ENCODE measurements at places on chromosomes 16 and 17.

- DNase-seq, result no peak
Measured at GRCh38 chr16:14609716-14610115, 20.3 kb downstream of the PARN start.

DNA sequence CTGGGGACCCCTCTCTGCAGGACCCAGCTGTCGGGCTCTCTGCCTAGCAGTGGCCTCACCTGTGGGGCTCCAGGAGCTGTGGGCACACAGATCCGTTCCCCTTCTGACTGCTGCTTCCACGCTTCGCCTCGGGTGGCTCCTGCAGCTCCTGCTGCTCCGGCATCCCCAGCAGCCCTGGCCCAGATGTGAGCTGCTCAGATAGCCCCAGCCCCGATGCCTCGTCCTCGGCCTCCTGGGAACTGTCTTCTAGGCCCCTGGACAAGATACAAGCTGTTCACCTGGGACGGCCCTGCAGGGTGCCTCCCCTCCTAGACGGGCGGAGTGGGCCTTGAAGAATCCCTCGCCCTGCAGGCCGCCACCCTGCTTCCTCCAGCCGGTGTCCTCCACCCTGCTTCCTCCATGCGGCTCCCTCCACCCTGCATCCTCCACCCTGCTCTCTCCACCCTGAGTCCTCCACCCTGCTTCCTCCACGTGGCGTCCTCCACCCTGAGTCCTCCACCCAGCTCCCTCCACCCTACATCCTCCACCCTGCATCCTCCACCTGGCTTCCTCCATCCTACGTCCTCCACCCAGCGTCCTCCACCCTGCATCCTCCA is 11.0 kb downstream of the EMC6 start:
- DNase-seq, result no peak

DNA sequence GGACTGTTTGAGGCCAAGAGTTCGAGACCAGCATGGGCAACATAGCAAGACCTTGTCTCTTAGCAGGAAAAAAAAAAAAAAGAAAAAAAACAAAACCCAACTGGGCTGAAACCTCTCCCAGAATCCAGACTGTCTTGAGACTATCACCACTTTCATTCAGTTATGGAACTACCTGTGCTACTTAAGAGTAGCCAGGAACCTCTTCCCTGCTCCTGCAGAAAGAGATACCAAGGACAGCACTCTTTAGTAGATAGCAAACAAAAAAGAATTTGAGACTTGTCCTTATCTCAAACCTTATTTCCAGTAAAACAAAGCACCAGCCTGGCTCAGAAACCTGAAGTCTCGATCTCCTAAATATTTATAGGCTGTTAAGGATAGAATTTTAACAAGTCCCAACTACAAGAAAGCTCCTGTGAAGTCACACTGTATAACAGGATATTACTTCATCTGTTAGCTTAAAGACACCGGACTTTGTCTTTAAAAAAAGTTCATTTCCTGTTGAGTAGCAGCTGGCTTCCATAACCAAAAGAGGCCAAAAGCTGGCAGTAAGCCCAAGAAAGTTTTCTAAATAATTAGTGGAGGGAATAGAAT is 5.1 kb downstream of the CDR2 start:
- DNase-seq, result no peak

DNA sequence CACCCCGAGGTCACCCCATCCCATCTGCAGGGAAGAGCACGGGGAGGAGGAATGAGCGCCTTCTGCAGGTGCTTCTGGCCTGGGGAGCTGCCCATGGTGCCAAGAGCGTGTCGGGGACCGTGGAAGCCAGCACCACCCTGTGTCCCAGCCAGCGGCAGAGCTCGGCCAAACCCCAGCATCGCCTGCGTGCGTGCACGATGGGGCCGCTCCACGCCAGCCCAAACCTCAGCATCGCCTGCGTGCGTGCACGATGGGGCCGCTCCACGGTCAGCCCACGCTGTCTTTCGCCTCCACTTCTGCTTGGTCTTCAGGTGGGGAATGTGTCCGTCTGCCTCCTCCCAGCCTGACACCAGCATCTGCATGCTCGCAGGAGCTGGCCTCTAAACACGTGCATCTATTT is 13.9 kb downstream of the GALNS start:
- no peak for DNase-seq

DNA sequence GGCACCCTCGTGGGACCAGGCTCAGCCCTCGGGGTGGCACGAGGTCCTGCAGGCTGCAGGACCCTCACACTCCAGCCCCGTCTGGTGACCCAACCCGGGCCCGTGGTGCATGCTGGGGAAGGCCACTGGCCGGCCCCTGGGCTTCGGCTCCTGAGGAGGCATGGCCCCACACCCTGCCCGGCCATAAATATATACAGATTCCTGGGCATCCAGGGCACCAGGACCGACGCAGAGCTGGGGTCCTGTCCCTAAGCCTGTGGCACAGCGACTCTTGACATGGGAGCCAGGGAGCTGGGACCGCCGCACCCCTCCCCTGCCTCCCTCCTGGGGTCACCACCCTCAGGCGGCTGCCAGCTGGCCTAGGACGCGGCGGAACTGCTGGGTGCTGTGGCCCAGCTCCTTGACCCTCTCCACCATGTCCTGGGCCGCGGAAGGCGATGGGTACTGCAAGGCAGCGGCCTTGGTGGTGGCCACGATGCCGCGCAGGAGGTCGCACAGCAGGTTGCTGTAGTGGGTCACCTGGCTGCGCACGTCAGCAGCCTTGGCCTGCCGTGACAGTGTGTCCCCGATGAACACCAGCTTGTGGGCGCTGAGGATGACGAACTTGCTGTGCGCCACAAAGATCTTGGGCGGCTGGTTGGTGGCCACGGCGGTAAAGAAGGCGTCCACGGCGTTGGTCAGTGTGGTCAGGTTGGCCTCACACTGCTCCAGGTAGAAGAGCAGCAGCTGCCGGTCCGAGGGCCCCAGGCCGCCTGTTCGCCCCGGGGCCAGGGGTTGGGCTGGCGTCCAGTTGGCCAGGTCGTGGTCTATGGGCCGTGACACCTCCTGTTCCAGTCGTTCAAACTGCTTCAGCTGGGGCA is 10.6 kb downstream of the CTRB1 start:
- no peak for DNase-seq

DNA sequence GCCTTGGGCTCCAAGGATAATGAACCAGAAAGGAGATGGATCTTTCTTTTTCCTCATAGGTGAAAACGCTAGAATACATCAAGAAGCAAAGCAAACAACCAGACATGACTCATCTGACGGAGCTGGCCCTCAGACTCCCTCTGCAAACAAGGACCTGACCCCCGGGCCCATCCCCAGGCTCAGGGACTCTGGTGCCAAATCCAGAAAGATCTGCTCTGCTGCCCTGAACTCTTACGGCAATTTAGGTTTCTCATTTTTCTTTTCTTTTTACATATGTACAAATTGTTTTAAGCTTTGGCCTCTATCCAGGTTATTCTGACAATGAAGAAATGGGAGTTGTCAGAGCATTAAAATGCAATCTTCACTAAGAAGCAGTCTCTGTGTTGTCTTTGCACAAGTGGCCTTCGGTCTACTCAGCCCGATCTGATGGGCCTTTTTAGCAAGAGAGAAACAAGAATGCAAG is 17.7 kb downstream of the KNOP1 start:
- DNase-seq, result no peak

GRCh38 chr16:66931665-66932064 is 2.5 kb downstream of the CIAO2B start:
- no peak for DNase-seq

GRCh38 chr17:76022973-76023899 is 3.9 kb downstream of the EVPL start:
- no peak for DNase-seq

GRCh38 chr17:21399474-21400186 is 23.5 kb downstream of the KCNJ12 start:
- no peak for DNase-seq

DNA sequence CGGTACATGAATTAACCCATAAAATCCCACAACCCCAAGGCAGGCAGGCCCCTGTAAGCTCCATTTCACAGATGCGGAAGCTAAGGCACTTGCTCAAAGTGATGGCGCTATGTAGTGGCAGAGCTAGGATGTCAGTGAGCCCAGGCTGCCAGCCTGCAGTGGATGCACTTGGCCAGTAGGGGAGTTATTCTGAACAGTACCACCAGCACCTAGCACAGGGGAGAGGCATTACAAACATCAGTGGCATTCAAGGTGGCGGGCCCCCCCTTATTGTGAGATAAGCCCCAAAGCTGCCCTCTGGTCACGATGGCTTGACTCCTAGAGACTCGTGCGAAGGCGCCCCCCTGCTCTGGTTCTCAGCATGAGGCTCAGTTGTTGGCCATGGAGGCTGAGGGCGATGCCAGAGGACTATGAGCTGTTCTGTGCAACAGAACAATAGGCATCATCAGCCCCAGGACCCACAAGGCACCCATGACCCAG is 33.8 kb downstream of the GTF3C1 start:
- peak; percentile 18 for DNase-seq

DNA sequence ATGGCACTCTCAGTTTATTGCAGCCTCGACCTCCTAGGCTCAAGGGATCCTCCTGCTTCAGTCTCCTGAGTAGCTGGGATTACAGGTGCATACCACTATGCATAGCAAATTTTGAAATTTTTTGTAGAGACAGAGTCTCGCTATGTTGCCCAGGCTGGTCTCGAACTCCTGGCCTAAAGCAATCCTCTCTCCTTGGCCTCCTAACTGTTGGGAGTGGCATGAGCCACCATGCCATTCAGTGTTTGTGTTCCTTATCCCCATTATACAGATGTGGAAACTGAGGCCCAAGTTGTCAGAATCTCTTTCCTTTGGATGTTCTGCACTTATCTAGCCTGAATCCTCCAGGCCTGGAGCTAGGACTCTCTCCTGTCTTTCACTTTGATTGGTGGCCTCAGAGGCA is 40.8 kb upstream of the NKD1 start:
- no peak for DNase-seq

DNA sequence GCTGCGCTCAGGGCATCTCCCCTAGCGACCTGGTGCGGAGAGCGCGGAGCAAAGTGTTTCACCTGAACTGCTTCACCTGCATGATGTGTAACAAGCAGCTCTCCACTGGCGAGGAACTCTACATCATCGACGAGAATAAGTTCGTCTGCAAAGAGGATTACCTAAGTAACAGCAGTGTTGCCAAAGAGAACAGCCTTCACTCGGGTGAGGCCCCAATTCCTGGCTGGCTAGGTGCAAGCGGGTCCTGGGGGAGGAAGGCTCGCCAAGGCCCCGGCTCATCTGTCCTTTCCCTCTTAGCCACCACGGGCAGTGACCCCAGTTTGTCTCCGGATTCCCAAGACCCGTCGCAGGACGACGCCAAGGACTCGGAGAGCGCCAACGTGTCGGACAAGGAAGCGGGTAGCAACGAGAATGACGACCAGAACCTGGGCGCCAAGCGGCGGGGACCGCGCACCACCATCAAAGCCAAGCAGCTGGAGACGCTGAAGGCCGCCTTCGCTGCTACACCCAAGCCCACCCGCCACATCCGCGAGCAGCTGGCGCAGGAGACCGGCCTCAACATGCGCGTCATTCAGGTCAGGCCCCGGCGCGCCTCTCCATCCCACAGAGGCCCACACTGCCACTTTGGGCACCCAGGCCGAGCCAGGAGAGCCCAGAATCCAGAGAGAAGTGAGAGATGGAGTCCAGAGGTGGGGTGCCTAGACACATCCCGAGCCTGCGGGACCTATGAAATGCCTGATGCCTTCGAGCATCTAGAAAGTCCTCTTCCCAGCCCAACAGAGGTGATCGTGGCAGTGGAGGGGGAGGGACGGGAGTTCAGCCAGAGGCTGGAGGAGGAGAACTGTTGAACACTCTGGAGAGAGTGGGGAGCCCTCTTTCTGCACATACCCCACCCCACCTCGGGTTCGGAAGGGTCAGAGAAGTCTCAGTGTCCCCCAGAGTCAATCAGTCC is 3.3 kb downstream of the LHX1 start:
- no peak for DNase-seq

- no peak for DNase-seq
Measured at GRCh38 chr16:30040221-30040620, 9.2 kb upstream of the TLCD3B start.

DNA sequence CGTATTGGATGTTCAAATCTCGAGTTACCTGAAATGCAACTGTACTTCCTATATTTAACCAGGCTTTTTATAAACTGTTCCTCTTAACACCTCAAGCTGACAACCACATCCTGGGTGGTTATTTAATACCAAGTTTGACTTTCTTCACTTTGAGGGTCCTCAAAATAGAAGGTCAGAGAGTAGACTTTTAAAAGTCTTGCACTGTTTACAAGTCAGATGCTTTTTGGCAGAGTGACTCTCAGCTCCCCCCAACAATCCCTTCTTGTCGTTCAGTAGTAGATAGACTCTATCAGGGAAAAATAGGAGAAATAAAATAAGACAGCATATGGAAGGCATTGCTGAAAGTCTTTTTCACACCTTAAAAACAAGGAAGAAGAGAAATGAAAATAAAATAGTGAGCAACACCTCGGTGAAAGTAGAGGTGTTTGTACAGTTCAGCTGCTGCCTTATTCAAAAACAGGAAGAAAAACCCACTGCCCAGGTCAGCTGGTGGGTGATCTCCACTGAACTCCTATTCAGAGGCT is 650.4 kb downstream of the WWOX start:
- no peak for DNase-seq

DNA sequence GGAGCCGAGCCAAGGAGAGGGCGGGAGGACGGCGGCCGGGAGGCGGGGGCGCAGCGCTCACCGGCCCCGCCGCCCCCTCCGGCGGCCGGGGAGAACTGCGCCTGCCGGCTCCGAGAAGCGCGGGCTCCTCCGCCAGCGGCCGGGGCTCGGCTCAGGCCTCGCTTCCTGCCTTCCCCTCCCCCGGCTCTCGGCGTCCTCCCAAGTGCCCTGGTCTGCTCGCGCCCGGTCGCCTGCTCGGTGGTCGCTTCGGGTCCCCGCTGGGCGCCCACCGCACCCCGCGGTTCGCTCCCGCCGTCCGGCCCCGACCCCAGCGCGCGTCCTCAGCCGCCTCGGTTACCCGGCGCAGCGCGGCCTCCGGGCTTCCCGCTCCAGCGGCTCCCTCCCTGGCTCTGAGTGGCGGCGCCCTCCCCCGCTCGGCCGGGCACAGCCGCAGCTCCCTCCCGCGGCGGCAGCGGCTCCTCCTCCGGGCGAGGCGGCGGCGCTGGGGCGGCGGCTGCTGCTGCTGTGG is 313 bp downstream of the UBTF start:
- DNase-seq, result peak; percentile 65

GRCh38 chr17:60508384-60508980 is 17.6 kb downstream of the APPBP2 start:
- DNase-seq, result no peak

- no peak for DNase-seq
Measured at GRCh38 chr16:89981414-89981813, 32.9 kb downstream of the DEF8 start.

GRCh38 chr17:81579298-81579697 is 27.1 kb upstream of the FAAP100 start:
- no peak for DNase-seq

GRCh38 chr16:49350265-49351095 is 23.1 kb upstream of the C16orf78 start:
- peak; percentile 35 for DNase-seq

DNA sequence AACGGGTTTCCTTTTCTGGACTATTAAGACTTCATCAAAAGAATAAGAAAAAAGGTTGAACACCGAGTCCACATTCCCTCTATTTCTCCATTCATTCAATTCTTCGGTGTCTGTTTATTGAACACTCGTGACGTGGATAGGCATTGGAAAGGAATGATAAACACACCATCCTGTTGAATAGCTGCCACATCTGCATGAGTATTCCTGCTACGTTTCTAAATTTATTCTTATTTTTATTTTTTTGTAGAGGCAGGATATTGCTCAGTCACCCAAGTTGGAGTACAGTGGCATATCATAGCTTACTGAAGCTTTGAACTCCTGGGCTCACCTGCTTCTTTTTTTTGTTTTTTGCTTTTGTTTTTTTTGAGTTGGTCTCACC is 80.8 kb upstream of the CIBAR2 start:
- no peak for DNase-seq

- DNase-seq, result no peak
Measured at GRCh38 chr17:57669671-57670529, 75.2 kb downstream of the CCDC182 start.
